H1 (cell line): ENCODE measurements at places on chromosomes 5 and 9.
A peak's percentile ranks its signal among the peaks of the same experiment; 100 is the strongest.

GRCh38 chr9:134569626-134570025, 72.0 kb upstream of the COL5A1 start:
- no peak for DNase-seq

- no peak for DNase-seq
Measured at GRCh38 chr5:90873033-90873517, 314.5 kb downstream of the ADGRV1 start.

GRCh38 chr9:82404881-82405280, 416.3 kb downstream of the SPATA31D1 start:
- no peak for DNase-seq

GRCh38 chr5:86439593-86440110, 178.1 kb upstream of the COX7C start:
- no peak for DNase-seq

GRCh38 chr5:143454936-143455516, 51.5 kb upstream of the NR3C1 start:
- DNase-seq = no peak

DNA sequence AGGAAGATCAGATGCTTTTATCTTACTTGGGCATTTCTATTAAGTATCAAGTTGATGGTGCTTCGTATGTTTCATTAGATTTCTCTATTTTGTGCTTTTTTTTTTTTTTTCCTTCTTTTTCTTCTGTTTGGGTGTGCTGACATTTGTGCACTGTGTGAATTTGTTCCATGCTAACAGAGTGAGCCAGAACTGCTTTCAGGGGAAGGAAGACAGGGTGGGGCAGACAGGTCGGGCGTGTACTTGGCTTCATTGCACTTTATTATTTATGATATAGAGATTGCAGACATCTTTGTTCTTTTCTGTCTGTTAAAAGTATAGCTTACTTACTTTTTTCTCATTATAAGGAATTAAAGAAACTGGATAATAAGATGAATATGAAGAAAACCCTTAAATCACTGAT, 112.2 kb downstream of the FGF18 start:
- DNase-seq = no peak

- no peak for DNase-seq
Measured at GRCh38 chr5:111973961-111974360, 217.0 kb upstream of the NREP start.

GRCh38 chr9:129575818-129576217, 45.1 kb downstream of the C9orf50 start:
- DNase-seq = no peak

DNA sequence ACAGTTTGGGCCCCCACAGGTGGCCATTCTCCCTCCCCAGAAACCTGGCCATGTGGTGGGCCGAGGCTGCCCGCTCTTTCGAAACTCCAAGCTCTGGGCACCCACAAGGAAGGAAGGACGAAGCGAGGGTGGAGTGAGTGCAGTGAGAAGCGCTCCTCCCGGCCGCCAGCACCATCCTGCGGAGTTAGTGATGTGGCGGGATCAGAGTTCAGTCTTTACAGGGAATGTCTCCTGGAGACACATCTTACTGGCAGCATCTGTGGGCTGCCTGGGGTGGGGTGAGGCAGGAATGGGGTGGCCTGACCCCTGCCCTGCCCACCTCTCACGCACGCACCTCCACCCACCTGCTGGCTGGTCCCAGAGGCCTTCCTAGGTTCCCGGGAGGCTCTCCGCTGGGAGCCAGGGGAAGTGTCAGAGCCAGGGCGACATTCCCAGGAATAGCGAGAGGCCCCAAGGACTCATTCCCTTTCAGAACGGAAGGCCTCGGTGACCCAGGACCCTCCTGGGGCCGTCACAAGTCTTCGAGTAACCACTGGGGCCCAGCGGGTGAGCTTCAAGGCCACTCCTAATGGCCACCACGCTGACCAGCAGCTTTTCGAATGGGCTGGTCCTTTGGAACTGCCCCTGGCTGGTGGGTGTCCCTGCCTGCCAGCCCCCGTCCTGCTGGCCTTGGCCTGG, 5.5 kb upstream of the RNU6ATAC start:
- DNase-seq = no peak

GRCh38 chr9:37486616-37487548, 1.1 kb downstream of the POLR1E start:
- DNase-seq = no peak

DNA sequence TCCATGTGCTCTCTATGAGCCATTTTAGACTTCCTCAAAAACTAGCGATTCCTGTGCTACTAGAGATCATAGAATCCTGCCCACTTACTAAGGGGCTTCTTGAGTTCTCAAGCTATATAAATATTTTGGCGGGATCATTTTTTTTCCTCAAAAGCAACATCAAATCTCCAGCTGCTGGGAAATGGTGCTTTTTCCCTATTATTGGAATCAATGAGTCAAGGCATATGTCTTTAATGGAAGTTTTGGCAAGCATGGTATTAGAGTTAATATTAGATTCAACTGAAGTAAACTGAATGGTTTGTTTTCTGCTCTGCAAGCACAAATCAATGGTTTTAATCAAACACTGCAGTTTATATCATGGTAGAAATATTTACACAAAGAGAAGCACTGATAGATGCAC, 369.9 kb upstream of the PTGER4 start:
- DNase-seq = no peak

- DNase-seq = no peak
Measured at GRCh38 chr5:165410476-165410875, 1905.1 kb downstream of the MAT2B start.

- no peak for DNase-seq
Measured at GRCh38 chr5:103582364-103582763, 19.8 kb upstream of the NUDT12 start.

DNA sequence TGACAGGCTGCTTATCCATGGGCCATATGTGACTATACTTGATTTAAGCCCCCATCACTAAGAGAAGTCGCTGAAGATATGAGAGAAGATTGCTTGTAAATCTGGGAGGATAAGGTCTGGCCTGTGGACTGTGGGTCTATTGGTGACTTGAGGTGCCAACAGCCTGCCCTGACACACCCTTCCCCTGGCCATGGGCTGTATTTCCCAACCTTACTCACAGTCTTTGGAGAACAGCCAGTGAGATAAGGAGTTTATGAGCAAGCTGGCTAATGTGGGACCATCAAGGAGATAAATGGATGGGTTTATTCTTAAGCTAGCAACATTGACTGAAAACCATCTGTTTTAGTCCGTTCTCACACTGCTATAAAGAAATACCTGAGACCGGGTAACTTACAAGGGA, 231.3 kb downstream of the ZSWIM6 start:
- DNase-seq = no peak

GRCh38 chr9:12657233-12657632, 36.0 kb upstream of the TYRP1 start:
- DNase-seq = no peak

DNA sequence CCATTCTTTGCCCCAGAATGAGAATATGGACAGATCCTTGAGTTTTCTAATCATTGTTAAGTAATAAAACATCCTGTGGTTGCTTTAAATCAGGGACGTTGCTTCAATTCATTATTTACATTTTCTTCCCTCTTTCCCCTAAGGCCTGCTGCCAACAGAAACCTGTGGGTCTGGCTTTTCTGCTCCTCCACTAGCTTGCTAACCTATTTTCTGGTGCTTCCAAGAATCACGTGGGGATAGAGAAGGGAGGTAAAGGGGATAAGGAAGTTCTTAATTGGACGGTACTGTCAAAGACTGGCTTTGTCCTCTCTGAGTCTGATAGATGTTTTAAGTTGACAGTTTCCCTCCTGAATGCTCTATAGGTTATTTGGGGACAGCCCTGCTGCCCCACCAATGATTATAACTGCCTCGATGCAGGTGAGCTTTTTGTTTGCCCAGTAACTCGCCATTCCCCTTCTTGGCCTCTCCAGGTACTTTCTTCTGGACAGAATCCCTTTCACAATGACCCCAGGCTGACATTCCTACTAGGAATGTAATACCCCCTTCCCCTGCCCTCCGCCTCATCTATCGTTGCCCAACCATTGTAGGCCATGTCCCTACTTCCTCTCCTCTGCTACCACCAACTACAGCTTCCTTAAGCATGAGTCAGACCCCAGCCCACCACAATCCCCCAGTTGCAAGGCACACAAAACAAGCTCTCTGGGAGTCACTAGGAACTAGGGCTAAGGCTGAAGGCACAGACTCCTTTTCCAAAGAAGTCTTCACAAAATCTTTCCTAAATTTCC, 19.9 kb upstream of the CPEB4 start:
- no peak for DNase-seq

GRCh38 chr9:101235105-101235866, 149.5 kb downstream of the BAAT start:
- DNase-seq = no peak

DNA sequence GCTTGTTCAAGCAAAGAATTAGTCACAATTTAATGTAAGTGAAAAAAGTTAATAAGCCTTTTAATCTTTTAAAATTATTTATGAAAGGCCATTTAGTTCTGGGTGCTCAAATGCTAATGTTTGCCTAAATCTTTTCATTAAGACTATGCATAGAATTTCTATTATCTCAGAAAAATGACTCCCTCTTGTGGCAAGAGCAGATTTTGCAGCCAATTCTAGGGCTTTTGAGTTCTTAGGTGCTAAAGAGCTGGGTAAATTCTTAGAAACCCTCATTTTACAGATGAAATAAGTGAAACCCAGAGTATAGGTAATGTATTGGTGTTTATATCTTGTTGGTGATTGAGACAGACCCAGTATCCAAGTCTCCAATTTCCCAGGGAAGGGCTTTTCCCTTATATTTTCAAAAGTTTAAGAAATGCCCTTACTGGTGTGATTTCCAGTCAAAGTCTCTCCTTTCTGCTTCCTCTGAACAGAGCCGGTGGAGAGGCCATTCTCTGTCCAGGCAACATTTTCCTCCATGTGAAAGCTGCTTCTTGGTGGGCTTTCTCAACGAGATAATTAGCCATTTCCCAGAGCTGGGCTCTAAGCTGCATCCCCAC, 24.1 kb upstream of the PCSK5 start:
- DNase-seq = no peak

- no peak for DNase-seq
Measured at GRCh38 chr9:17472126-17472525, 106.7 kb upstream of the SH3GL2 start.

- no peak for DNase-seq
Measured at GRCh38 chr5:131209506-131210150, 38.9 kb downstream of the LYRM7 start.

DNA sequence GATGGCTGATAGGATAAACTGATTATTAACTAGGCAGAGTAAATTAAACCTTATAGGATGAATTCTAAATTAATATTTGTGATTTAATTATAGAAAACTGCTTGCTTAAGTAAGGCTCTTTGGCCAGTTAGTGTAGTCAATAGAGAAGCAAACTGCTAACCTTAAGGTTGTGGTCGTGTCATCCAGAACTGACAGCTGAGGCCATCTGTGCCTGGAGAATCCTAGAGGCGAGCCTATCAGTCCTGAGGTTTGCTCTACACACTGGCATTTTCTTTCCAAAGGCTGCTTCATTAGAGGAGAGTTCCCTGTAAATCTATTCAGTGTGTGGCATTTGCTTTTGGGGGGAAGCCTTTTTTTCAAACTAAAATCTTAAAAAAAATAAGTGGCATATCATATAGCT, 169.2 kb downstream of the MEF2C start:
- no peak for DNase-seq

DNA sequence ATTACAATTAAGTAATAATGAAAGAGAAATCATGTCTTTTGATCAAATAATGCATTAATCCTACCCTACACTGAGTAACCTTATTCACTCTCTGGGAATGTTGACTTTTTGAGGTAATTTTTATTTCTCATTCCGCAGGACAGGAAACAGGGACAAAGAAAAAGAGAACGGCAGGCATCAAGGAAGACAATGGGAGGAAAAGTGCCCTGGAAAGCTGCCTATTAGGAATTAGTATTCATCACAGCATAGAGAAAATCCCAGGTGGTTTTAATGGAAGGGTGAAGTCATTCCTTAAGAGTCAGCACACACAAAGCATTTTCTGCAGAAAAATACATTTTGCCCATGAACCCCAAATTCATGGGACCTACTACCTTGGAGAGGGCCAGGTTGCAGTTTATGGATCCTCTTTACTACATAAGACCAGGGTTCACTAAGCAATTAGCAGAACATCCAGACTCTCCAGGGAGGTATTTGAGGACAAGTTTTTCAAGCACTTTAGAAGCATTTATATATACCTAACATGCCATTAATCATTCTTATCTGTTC, 9.4 kb downstream of the FSTL4 start:
- no peak for DNase-seq

GRCh38 chr5:56037531-56038010, 42.8 kb upstream of the IL6ST start:
- DNase-seq = no peak

DNA sequence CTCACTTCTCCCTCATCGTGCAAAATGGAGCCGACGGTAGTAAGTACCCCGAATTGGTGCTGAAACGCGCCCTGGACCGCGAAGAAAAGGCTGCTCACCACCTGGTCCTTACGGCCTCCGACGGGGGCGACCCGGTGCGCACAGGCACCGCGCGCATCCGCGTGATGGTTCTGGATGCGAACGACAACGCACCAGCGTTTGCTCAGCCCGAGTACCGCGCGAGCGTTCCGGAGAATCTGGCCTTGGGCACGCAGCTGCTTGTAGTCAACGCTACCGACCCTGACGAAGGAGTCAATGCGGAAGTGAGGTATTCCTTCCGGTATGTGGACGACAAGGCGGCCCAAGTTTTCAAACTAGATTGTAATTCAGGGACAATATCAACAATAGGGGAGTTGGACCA, 979 bp downstream of the PCDHGA12 start:
- DNase-seq = no peak

GRCh38 chr9:12516031-12516430, 177.2 kb upstream of the TYRP1 start:
- no peak for DNase-seq

- DNase-seq = no peak
Measured at GRCh38 chr5:149681252-149681651, 48.9 kb upstream of the PPARGC1B start.

- DNase-seq = no peak
Measured at GRCh38 chr9:72362680-72363139, 2.3 kb downstream of the ZFAND5 start.

DNA sequence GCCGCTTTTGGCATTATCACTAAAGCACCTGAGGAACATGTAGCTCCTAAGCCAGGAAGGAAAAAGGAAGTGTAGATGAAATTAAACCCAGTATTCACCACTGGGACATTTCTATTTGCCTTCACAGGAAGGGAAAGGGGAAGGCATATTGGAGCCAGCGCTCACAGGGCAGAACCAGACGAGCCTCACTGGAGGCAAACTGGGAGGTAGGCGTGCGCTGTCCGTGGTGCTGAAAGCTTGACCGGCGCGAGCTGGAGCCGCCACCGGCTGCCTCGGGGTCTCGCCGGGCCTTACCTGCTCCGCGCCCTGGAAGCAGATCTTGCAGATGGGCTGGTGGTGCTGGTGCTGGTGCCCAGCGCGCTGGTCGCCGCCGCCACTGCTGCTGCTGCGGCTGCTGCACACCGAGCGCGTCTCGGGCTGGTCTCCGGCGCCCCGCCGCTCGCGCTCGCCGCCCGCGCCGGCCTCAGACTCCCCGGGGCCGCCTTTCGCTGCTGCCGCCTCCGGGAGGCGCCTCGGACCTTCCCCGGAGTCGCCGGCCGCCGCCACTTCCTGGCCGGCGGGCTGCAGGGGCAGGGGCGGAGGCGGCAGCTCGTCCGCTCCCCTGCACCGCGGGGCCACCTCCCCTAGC, 732 bp downstream of the MARCHF11 start:
- DNase-seq = peak; percentile 97
